ENCODE measurements at places on chromosomes 13 and 19. TPM values are rescaled to one million over a fixed set of nuclear protein-coding genes. Genes with fewer than 3 reads are reported as not detected.
A peak's percentile ranks its signal among the peaks of the same experiment; 100 is the strongest.

The TINCR gene
- 5.6 TPM for total RNA-seq

The CGB2 gene
- total RNA-seq = not detected

The ERF gene
- total RNA-seq = 53.9 TPM

- no peak for DNase-seq
- no peak overlapping the region for H3K4me3 ChIP-seq
- H3K4me1 ChIP-seq = no peaks in the 10 kb centered on the region
These were observed 1191.0 kb downstream of the SLITRK5 start for GRCh38 chr13:88862095-88862620.

DNA sequence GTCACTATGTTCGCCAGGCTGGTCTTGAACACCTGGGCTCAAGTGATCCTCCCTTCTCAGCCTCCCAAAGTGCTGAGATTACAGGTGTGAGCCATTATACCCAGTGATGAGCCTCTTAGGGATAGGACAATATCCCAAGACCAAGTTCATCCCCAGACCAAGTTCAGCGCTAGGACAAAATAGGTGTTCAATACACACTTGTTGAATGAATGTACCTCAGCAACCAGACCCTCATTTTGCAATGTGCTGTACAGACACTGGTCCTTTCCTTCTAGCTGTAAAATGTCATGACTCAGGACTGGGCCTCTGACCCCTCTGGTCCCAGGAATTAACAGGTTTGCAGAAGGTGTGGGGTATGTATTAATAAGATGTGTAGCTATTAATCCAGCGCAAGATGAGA is 246.0 kb downstream of the TSHZ3 start:
- H3K4me1 ChIP-seq = no peaks in the 10 kb centered on the region
- DNase-seq = no peak
- H3K27ac ChIP-seq = no peak overlapping the region
- no peak overlapping the region for H3K4me3 ChIP-seq
- H3K36me3 ChIP-seq = no peaks in the 10 kb centered on the region

- no peak overlapping the region for H3K27ac ChIP-seq
- no peak for DNase-seq
- H3K27me3 ChIP-seq = no peaks in the 10 kb centered on the region
- H3K36me3 ChIP-seq = peaks cover 65% of the 10 kb centered on the region
- H3K4me3 ChIP-seq = no peak overlapping the region
- H3K4me1 ChIP-seq = no peaks in the 10 kb centered on the region
These were observed 10.4 kb downstream of the GPR180 start for GRCh38 chr13:94612050-94612449.

DNA sequence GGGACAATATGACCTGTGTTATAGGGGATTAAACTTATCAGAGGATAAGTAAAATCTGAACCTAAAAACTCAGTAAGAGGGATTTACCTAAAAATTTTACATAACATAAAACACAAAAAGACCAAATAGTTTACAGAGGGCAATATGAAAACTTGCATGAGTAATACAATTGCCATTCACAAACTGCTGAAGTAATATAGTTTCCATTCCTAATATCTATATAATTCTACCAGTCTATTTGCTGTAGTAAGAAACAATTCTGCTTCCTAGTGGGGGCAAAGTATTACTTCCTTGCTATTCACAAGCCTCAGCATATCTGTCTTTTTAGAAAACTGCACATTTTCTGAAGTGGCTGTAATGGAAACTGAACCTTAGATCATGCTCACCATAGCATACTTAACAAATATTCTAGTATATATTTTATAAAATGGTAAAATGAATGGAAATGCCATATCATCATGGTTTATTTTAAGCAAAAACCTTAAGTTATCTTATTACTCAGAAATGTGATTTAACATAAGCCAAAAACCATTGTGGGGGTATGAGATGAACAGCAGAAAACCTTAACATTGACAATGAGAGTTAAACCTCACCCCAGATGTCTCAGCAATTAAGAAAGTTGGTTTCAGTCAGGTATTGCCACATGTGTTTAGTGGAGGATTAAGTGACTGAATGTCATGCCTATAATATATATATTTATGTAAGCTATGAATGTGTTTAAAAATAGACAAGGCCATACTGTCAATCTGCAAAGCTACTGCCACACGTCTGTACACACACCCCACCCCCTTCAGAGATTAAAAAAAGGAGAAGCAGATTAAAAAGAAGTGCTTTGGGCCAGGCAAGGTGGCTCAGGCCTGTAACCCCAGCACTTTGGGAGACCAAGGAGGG is 136.8 kb downstream of the MIPEP start:
- H3K27ac ChIP-seq = no peak overlapping the region
- H3K4me1 ChIP-seq = peaks cover 21% of the 10 kb centered on the region
- DNase-seq = no peak
- H3K27me3 ChIP-seq = no peaks in the 10 kb centered on the region
- H3K4me3 ChIP-seq = no peak overlapping the region
- no peaks in the 10 kb centered on the region for H3K36me3 ChIP-seq

- no peak for DNase-seq
- H3K36me3 ChIP-seq = no peaks in the 10 kb centered on the region
- no peaks in the 10 kb centered on the region for H3K27me3 ChIP-seq
- H3K4me1 ChIP-seq = peaks cover 28% of the 10 kb centered on the region
These were observed 41.3 kb downstream of the RCBTB2 start for GRCh38 chr13:48491423-48492095.

DNA sequence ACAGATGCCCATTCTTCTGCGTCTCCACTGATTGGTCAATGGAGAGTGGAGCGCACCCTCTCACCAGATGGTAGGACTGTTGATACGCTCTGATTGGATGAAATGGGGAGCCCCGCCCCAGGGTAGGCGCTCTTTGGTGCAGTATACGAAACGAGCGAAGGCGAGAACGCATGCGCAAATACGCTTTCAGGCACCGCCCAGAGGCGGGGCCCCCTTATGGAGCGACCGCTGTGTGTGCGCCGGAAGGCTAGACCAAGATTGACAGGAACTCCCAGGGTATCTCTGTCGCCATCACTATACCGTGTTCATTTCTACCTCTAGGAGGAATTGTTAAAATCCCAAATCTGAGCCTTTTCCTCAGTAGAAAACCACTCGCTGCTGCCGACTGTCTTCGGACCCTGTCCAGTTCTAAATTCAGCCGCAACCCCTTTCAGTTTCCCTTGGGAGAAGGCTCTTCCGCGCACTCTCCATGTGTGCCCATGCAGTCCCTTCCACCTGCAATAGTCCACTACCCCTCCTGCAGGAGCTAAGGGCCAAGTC is 720 bp upstream of the HNRNPL start:
- H3K27me3 ChIP-seq = no peaks in the 10 kb centered on the region
- peaks cover 24% of the 10 kb centered on the region for H3K36me3 ChIP-seq
- peak; percentile 99 for DNase-seq
- H3K27ac ChIP-seq = peak overlapping the region; percentile 99

DNA sequence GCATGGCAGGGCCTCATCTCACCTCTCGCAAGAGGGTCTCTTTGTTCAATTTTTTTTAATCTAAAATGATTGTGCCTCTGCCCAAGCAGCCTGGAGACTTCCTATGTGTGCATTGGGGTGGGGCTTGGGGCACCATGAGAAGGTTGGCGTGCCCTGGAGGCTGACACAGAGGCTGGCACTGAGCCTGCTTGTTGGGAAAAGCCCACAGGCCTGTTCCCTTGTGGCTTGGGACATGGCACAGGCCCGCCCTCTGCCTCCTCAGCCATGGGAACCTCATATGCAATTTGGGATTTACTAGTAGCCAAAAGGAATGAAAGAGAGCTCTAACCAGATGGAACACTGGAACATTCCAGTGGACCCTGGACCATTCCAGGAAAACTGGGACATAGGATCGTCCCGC is 8.0 kb downstream of the FXYD3 start:
- DNase-seq = no peak
- no peaks in the 10 kb centered on the region for H3K27me3 ChIP-seq
- peak overlapping the region; percentile 85 for H3K27ac ChIP-seq
- H3K36me3 ChIP-seq = peaks cover 3% of the 10 kb centered on the region
